ENCODE measurements at places on chromosomes 11 and 22.

- no peak for DNase-seq
Observed at GRCh38 chr11:57459164-57460021, 935 bp upstream of the RTN4RL2 start.

DNA sequence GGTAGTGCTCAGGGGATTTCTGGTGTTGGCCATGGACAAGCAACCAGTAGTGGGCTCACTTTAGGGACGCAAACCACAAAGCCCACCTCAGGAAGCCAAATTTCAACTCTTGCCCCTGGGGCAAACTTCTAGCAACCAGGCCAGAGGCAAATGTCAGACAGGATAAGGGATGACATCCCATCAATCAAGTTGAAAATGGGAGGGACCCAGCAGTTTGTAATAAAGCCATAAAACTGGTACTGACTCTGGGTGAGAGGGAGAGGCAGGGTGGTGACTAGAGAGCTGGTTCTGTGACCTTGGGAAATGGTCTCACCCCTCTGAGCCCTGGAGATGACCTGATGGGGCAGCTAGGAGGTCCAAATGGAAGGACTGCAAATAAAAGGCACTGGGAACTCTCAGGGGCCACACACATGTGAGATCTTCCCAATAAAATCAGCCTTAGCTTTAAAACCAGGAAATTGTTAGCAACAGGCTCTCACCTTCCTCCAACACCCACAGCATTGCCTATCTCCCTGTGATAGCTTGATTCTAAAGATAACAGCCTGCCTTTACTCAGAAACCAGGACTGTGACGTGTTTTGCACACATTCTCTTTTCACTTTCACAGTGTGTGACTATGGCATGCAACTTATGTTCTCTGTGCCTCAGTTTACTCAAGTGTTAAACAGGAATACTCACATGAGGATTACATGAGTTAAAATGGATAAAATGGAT lies 6.4 kb upstream of the TBC1D10A start:
- no peak for DNase-seq

DNA sequence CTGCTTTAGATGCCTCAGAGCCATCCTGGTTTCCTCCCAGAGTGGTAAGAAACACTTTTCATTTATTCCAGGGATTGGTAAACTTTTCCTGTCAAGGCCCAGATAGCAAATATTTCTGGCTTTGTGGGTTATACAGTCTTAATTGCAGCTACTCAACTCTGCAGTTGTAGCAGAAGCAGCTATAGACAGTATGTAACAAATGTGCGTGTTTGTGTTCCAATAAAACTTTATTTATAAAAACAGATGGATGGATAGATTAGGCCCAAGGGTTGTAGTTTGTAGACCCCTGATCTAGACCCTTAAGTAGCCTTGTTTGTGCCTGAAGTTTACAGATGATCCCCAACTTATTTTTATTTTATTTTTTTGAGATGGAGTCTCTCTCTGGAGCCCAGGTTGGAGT lies 17.9 kb downstream of the NNMT start:
- DNase-seq, result no peak

GRCh38 chr11:1742371-1742770 lies 8.0 kb downstream of the IFITM10 start:
- DNase-seq, result no peak

- DNase-seq, result no peak
Observed at GRCh38 chr11:63904743-63905142, 12.2 kb downstream of the RCOR2 start.

GRCh38 chr22:31120642-31121041 lies 2.1 kb upstream of the INPP5J start:
- no peak for DNase-seq

DNA sequence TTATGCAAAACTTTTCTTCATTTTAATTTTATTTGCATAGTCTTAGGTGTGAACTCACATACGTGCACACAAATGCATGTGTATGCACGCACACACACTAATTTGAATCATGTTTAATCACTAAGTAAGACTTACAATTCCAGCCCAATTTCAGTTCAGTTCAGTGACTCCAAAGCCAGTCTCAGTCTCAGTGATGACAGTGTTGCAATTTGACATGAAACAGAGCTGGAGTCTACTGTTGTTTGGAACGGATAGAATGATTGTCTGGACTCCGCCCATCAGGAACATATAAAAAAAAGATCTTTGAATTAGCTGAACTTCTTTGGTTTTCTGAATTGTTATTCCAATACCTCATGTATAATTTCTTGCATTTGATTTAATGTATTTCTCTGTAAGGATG lies 14.9 kb upstream of the OR51S1 start:
- DNase-seq, result no peak

- no peak for DNase-seq
Observed at GRCh38 chr11:132106096-132106982, 735.9 kb downstream of the NTM start.

DNA sequence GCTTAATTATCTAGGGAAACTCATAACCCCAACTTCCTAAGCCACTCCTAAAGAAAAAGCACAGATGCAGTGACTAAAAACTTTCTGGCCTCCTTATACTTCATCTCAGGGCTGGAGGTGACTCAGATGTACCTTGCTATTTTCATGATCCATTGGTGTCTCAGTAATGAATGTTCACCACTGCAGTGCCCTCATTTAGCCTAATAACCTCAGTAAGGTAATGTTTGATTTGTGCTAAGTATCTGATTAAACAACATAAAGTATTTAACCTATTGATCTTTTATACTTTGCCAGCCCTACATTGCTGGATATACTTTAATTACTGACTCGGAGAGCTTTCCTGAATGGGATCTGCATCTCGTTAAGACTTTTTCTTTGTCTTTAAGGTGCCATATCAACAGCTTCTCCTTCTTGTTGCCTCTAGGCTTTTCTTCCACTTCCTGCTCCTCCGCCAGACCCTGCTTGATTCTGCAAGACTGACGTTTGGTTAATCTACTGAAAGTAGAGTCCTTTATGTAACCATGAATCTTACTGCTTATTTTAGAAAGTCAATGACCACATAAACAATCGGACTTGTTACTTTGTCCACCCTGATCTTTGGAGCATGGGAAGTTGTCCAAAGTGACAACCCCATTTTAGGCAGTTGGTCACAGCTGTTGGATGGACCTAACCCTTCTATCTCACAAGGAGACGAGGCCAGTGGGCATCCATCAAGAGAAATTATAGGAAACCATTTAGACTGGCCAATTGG lies 303.0 kb downstream of the ST3GAL4 start:
- DNase-seq, result no peak

DNA sequence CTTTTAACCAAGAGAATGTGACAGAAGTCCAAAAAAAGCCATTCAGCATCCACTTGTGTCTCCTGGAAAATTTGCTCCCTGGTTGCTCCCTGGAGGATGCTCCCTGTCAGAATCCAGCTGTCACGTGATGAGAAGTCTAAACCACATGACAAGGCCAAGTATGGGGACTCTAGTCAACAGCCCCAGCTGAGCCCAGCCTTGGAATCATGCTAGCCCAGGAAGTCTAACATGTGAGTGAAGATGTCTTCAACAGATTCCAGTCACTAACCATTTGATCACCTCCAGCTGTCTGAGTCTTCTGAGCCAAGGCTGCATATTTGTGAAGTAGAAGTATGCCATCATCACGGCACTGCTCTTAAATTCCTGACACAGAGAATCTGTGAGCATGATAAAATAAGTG lies 4.2 kb downstream of the OR56B4 start:
- DNase-seq, result no peak

DNA sequence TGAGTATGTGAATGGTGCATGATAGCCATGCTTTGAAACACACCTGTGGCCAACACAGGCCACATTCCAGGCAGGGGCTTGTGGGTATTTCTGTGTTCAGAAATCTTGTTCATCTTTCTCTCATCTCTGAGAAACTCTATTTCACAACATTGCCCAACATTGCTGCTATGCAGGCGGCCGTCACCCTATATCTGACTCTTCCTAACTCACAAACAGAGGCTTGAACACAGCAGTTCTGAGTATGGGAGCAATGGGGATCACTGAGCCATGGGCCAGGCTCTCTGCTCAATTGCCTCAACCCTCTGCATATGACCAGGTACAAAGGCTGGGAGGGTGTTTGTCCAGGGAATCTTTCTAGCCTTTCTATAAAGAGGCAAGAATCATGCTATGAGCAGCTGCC lies 259.9 kb downstream of the BUD13 start:
- DNase-seq, result no peak

- DNase-seq, result no peak
Observed at GRCh38 chr22:31800065-31800464, 46.2 kb downstream of the DEPDC5 start.

DNA sequence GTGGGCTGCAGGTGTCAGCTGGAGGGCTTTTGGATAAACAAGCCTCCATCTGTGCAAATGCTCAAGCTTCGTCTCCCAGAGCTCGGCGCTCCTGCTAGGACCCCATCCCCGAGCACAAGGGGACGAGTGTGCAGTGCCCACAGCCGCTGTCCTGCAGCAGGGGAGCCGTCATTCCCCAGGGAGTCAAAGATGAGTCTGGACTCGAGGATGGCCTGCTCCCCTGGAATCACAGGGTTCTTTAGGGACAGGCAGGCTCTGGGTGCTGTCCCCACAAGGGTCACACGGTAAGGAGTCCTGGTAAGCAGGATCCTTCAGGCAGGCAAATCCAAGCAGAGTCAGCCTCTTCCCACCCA lies 50.2 kb downstream of the APOL1 start:
- DNase-seq, result no peak

- DNase-seq, result no peak
Observed at GRCh38 chr11:96045622-96046456, 121.9 kb upstream of the MTMR2 start.

GRCh38 chr11:11706028-11706427 lies 84.2 kb upstream of the GALNT18 start:
- no peak for DNase-seq

DNA sequence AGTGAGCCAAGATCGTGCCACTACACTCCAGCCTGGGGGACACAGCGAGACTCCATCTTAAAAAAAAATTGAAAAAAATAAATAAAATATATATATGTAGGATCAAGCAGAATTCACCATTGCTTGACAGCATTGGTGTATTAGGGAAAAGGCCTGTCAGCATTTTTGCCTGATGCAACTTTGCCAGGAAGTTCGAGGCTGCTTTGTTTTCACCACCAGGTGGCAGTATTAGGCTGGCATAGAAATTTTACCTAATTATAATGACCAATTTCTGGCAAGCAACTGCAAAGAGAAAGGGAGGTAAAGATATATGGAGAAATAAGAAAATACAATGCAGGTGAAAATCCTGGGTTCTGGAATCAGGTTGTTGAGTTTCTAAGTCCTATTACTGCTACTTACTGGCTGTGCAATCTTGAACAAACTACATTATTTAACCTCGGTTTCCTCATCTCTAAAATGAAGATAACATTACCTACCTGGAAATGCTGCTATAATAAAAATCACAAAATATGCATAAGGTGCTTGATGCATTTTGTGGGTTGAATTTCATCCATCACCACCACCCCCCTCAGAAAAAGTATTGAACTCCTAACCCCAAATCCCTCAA lies 24.7 kb downstream of the LAYN start:
- peak; percentile 26 for DNase-seq

GRCh38 chr22:28018461-28018927 lies 99.4 kb upstream of the PITPNB start:
- DNase-seq, result no peak

DNA sequence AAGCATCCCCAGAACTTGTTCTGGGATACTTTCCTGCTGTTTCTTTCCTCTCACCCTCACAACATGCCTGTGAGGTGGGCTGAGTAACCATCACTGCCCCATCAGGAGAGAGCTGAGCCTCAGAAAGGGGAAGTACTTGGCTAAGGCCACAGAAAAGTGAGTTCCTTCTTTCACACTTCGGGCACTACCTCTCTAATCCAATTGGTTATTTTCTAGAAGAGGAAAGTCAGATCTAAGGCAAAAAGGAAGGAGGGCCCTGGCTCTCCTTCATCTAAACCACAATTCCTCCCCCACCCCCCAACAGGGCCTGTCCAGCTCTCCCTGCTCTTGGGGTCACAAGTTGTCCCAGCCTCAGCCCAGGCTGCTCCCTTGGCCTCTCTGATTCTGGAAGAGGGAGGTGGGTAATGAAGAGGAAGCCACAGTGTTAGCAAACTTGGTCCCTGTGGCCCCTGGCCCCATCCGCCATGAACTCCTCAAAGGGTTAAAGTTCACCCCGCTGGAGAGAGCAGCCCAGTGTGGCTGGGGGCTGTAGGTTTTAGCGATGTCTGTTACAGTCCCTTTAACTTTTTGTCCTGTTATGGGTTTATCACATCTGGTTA lies 34.0 kb downstream of the SLC22A12 start:
- DNase-seq, result no peak

DNA sequence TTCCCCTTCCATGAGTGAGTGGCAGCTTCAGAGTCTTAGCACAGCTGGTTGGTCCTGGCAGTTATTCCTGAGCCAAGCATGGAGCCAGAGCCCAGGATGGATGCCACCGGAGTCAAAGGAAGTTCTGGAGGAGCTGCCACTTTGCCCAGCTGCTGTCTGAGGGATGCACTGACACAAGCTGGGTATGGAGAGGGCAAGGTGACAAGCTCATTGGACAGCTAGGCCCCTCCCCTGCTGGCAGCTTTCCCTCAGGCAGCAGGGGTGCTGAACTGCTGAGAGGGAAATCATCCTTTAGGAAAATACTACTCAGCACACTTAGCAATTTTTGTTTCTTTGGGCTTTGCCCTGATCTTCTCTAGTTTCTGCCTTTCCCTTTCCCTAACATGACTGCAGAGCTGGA lies 99.3 kb upstream of the SESN3 start:
- DNase-seq, result no peak

DNA sequence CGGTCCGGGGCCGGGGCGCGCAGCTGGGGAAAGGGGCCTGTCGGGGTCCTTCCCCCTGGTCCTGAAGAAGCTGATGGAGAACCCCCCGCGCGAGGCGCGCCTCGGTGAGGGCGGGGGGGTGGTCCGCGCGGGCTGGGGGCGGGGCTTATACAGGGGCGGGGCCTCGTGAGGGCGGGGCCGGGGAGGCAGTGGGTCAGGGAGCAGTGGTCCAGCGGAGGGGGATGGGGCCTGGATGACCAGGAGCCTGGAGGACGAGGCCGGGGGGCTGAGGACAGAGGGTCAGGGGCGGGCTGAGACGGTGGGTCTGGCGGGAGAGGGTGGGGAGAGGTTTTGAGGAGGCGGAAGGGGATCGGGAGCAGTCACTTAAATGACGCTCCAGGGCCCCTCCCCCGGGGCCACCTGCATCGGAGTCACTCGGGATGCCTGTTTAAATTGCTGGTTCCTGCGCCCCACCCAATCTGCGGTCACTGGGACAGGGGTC lies 396 bp downstream of the TEF start:
- peak; percentile 40 for DNase-seq

DNA sequence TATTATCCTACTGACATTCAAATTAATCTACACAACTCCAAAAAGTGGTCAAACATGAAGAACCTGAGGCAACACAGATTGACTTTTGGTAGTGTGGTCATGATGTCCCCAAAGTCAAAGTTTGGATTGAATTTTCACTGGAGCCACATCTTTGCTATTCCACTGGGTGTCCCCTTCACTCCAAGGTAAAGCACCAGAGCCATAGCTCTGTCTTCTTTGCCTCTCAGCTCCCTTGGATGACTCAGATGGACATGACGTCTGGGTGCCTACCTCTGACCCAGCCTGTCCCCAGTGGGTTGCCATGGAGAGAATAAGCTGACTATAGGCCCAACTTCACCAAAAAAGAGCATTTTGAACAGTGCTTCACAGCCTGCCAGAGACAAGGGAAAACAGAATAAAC lies 57.4 kb upstream of the ARHGAP42 start:
- DNase-seq, result no peak
